Daoy (cell line): ENCODE measurements at places on chromosomes 3 and 15.

- no peak for DNase-seq
These were observed 33.0 kb upstream of the BCL2A1 start for GRCh38 chr15:80003934-80004472.

GRCh38 chr3:25156626-25157025 lies 271.4 kb upstream of the RARB start:
- peak; percentile 48 for DNase-seq

- DNase-seq: peak; percentile 21
These were observed 122.6 kb upstream of the CCNL1 start for GRCh38 chr3:157282261-157283191.

DNA sequence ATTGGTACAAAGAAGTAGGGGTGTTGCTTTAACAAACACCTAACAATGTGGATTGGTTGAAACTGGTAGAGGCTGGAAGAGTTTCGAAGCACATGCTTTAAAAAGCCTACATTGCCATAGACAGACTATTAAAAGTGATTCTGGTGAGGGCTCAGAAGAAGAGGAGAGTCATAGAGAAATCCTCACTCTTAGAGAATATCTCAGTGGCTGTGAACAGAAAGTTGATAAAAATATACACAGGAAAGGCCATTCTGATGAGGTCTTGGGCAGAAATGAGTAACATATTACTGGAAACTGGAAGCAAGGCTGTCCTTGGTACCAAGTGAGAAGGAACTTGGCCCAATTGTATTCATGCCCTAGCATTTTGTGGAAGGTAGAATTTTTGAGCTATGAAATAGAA lies 173.7 kb upstream of the CRBN start:
- no peak for DNase-seq

DNA sequence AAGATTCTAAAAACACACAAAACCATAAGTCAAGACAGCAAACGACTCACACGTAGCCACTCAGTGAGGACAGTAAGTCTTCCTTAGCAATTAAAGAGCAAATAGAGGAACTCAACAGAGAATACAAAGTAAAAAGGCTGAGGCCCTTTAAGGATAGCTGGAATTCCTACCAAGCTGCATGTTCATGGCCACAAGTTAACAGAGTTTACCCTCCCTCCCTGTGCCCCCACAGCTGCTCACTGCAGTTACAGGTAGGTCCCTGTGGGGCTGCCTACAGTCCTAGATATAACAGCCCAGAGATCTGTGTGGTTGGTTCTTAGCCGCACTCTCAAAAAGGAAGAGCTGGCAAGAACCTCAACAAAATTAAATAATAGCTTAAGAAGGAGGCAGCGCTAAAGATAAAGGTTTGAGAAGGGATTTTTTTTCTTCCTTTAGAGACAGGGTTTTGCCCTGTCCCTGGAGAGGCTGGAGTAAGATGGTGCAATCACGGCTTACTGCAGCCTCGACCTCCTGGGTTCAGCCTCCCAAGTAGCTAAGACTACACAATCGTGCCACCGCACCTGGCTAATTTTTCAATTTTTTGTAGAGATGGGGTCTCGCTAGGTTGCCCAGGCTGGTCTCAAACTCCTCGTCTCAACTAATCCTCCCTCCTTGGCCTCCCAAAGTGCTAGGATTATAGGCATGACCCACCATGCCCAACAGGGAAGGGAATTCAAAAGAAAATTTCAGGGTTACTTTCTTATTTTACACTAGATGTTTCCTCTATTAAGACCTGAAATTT lies 19.3 kb downstream of the SFMBT1 start:
- no peak for DNase-seq

DNA sequence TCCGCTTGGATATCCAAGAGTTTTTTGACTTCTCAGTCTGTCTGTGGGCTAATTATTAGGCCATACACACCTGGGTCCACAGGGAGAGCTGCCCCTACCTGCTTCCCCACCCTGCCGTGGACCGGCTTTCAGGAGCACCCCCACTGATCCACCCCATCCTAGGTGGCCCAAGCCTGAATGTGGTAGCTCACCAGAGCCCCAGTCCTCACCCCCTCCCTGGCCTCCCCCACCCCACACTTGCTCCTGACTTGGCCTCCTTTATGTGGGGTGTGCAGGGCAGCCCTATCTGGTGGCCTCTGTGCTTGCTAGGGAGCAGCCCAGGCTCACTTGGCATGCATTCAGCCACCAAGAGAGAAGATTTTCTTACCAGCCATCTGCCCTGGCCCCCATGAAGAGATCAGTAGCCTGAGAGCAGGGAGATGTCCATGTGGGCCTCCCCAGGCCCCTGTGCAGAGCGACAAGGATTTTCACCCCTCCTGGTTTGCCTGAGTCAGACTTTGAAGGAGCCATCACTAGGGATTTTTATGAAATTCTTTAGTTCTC lies 11.2 kb downstream of the LRRK1 start:
- no peak for DNase-seq
